RCC 7860 (cell line): ENCODE measurements at places on chromosomes 1 and 21.

- no peak for DNase-seq
Measured at GRCh38 chr1:240801442-240801841, 189.5 kb upstream of the GREM2 start.

DNA sequence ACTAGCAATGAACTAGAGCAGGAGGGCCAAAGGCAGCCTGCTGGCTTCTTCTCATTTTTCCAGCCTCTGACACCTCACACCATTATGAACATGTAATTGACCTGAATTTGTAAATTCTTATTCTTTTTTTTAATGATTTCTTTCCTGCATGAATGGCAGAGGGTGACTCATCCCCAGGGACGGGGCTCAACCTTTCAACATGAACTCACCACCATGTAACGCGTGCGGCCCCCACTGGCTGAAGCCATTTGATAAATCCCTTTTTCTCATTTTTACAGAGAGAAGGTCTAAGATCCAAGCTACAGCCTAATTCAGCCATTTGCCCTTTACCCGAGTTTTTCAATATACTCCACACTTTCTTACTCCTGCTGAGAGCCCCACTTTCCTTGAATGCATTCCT lies 9.3 kb upstream of the ETS2 start:
- DNase-seq: peak; percentile 66

- DNase-seq: no peak
Measured at GRCh38 chr1:156925154-156926010, 5.0 kb downstream of the LRRC71 start.

- no peak for DNase-seq
Measured at GRCh38 chr1:3774276-3774945, 1.9 kb downstream of the SMIM1 start.

GRCh38 chr1:44390277-44390676 lies 14.8 kb upstream of the RNF220 start:
- peak; percentile 81 for DNase-seq

- no peak for DNase-seq
Measured at GRCh38 chr1:47441450-47442106, 3.7 kb downstream of the FOXD2 start.

- no peak for DNase-seq
Measured at GRCh38 chr1:156480411-156481192, 20.0 kb downstream of the MEF2D start.

GRCh38 chr21:38869946-38870345 lies 64.2 kb downstream of the ETS2 start:
- DNase-seq: no peak

- peak; percentile 63 for DNase-seq
Measured at GRCh38 chr1:63593886-63594605, 835 bp downstream of the PGM1 start.

DNA sequence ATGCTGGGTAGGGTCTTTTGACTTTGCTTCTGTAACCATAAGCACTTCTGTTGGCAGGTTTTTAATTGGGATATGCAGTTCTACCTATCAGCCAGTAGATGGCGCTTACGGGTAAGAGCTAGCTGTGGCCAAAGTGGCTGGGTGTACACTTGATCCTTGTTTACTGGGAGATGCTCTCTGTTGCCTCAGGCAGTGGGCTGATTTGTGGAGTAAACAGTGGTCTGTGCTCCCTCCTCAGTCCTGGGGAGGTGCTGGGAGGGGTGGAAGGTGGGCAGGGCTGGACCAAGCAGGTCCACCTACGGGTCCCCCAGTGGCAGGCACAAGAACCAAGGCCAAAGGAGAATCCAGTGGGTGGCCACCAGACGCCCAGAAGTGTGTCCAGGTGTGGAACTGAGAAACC lies 43.4 kb downstream of the RALGPS2 start:
- no peak for DNase-seq

DNA sequence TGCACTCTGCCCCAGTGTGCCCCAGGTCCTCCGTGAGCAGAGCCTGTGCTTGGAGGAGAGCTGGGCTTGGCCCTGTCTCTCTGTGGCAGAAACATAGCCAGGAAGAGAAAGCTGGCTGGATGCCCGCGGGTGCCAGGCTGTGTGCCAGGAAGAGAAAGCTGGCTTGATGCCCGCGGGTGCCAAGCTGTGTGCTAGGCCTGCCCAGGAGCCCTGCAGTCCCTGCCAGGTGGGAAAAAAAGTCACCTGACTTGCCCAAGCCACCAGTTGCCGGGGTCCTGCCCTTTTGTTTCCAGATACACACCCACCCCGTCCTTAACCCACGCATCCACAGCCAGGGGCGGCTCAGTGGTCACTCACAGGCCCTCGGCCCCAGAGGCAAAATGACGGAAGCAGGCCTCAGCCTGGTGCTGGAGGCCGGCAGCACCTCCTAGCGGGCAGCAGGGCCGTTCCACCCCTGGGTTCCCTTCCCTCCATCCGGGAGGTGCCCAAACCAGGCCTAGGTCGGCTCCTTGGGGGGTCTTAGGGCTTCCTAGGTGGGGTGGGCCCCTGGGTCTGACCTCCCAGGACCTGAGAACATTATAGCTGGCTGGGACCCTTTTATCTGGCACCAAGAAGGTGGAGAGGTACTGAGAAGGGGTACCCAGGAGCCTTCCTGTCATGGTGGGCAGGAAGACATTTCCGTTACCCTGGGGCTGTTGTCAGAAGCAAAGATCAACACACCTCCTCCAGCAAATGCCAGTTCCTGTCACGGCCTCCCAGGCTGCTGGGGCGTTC lies 9.1 kb downstream of the ITGB2 start:
- DNase-seq: peak; percentile 40

- no peak for DNase-seq
Measured at GRCh38 chr1:170273291-170274130, 127.8 kb downstream of the NTMT2 start.

- no peak for DNase-seq
Measured at GRCh38 chr1:203140743-203141520, 13.4 kb downstream of the ADORA1 start.

DNA sequence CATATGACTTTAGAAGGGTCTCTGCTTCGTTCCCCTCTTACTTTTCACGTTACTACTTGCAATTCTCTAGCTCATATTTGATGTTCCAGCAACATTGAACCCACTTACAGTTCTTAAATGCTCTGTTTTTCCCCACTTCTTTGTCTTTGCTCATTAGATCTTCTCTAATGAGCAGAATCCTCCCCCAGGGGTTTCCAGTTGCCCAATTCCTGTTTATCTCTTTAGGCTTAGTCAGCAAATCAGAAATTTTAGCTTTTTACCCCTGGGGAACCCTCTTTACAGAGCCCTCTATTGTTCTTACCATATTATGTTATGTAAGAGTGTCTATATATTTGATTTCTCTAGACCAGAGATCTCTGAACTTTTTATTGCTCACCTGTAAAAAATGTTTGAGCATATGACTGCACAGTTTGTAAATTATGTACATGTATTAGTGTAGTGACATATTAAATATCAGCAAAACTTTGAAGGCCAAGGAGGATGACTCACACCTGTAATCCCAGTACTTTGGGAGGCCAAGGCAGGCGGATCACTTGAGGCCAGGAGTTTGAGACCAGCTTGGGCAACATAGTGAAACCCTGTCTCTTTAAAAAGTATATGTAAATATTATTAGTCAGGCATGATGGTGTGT lies 71.4 kb downstream of the FNBP1L start:
- DNase-seq: peak; percentile 29

GRCh38 chr21:32770871-32771523 lies 558 bp downstream of the PAXBP1 start:
- peak; percentile 10 for DNase-seq

- no peak for DNase-seq
Measured at GRCh38 chr1:23997812-23998211, 17.7 kb upstream of the SRSF10 start.

DNA sequence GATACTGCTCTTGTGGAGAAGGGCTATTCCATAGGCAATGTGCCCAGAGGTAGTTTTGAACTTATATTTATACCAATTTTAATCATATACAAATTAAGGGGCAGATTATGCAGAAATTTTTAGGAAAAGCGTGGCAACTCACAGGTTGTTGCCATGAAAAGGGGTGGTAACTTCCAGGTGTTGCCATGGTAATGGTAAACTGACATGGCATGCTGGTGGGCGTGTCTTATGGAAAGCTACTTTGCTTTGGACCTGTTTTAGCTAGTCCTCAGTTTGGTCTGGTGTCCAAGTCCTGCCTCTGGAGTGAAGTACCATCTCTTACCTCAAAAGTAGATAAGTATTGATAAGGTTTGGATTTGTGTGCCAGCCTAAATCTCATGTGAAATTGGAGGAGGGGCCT lies 7.9 kb upstream of the IL23R start:
- DNase-seq: no peak

DNA sequence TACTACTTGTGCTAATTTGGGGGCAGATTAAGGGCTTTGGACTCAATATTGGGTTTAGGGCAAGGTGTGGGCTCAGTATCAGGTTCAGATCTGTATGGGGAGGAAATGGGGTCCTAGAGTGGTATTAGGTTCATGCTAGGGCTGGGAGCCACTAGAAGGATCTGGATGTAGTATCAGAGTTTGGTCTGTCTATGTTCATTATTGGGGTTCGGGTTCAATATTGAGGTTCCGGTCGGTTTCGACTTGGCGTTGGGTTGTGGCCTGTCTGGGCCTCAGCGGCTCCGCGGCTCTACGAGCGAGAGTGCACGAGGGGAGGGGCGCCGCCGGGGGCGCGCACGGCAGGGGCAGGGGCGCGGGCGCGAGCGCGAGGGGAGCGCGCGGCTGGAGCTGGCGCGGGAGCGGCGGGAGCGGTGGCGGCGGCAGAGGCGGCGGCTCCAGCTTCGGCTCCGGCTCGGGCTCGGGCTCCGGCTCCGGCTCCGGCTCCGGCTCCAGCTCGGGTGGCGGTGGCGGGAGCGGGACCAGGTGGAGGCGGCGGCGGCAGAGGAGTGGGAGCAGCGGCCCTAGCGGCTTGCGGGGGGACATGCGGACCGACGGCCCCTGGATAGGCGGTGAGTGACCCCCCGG lies at the start of gene PTPRF:
TSS of gene PTPRF (plus strand) at position 401 of the 624 bp plus-strand sequence. CDS start 14,193 bp downstream, outside the sequence.
- DNase-seq: peak; percentile 33
